ENCODE measurements at places on chromosomes 3 and 15. TPM values are rescaled to one million over a fixed set of nuclear protein-coding genes. Genes with fewer than 3 reads are reported as not detected.

- no peak overlapping the region for H3K27ac ChIP-seq
- H3K36me3 ChIP-seq, result no peaks in the 10 kb centered on the region
- H3K4me3 ChIP-seq, result no peak overlapping the region
Measured at GRCh38 chr15:37001417-37001816, 98.9 kb downstream of the MEIS2 start.

DNA sequence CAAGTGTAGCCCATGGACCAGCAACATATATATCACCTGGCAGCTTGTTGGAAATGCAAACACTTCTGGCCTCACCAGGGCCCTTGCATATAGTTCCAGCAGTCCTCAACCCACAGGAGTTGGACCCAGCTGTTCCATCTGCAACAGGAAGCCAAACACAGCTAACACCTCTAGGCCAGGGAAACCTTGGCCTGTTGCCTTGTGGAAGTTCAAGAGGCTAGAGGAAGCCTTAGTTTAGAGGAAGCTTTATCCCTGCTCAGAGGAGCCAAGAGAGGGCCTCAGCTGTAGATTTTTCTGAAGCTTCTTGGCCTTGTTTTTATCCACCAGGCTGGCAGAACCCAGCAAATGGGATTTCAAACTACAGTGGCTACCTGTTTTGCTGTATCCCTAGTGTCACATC, 11.4 kb downstream of the FHIT start:
- H3K36me3 ChIP-seq, result no peaks in the 10 kb centered on the region
- no peak overlapping the region for H3K27ac ChIP-seq
- no peaks in the 10 kb centered on the region for H3K27me3 ChIP-seq
- H3K4me1 ChIP-seq, result no peaks in the 10 kb centered on the region

DNA sequence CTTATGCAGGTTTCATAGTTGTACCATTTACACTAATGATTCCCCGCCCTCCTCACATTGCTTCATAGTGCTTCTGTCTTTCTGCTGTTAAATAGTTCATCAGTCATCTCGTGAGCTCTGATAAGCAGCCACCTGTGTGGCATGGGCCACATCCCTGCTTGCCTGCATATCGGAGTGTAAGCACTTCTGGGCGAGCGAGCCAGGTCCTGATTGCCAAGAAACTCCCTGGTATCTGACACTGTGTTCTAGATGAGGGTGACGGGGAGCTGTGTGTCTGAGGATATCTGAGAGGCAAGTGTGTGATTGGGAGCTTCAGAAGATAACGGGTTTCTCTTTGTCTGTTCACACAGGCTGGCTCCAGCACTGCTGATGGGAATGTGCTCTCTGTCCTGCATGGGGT, 130.6 kb downstream of the LRIG1 start:
- no peak overlapping the region for H3K4me3 ChIP-seq
- H3K4me1 ChIP-seq, result no peaks in the 10 kb centered on the region
- H3K27ac ChIP-seq, result no peak overlapping the region
- H3K36me3 ChIP-seq, result no peaks in the 10 kb centered on the region

- no peak for DNase-seq
- no peak overlapping the region for H3K4me3 ChIP-seq
- H3K27ac ChIP-seq, result no peak overlapping the region
- no peaks in the 10 kb centered on the region for H3K27me3 ChIP-seq
- H3K36me3 ChIP-seq, result no peaks in the 10 kb centered on the region
Measured at GRCh38 chr3:28623106-28623505, 274.5 kb upstream of the AZI2 start.

GRCh38 chr15:71052356-71052755, 62.9 kb upstream of the THSD4 start:
- no peak overlapping the region for H3K4me3 ChIP-seq
- H3K36me3 ChIP-seq, result no peaks in the 10 kb centered on the region
- no peak overlapping the region for H3K27ac ChIP-seq
- no peaks in the 10 kb centered on the region for H3K27me3 ChIP-seq

DNA sequence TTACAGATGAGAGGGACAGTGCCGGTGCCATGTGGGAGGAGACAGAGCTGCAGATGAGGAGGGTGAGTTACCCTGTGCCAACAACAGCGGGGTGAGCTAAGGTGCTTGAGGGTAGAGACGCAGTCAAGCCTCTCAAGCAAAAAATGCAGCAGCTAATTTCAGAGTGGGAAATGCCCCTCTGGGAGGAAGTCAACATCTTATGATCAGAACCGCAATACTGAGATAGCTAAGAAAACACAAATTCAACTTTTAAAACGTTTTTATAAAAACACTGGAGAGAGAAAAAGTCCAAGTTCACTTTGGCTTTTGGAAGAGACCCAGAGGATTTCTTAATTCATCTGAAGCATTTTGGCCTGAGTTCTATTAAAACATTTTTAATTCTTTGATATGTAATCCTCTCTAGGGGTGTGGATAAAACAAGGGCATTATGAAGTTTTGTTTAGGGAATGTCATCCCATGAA, 319.2 kb downstream of the SLC9A9 start:
- no peaks in the 10 kb centered on the region for H3K36me3 ChIP-seq
- H3K27me3 ChIP-seq, result no peaks in the 10 kb centered on the region

ATXN7 gene
- 29.3 TPM for total RNA-seq

COLQ gene
- 5.3 TPM for total RNA-seq

MAP1A gene
- total RNA-seq, result 61.2 TPM

ACKR2 gene
- 1.9 TPM for total RNA-seq

SPINK8 gene
- total RNA-seq, result not detected

ALPK3 gene
- total RNA-seq, result 23.6 TPM
